ENCODE measurements at places on chromosomes 5 and 9.

DNA sequence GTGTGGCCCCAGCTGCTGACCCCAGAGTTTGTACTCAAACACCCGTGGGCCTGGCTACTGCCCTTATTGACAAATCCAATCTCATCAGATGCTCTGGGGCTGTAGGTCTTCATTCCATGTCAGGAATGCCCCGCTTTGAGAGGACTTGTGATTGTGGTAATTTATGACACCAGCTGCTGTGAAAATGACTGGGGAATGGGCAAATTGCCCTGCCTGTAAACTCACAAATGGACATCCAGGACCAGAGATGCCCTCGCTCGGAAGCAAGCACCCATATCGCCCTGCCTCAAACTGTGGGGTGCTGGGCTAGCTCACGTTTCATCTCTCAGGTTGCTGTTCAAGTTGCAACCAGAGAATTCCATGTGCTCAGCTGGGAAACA is 225.9 kb upstream of the MAP3K1 start:
- DNase-seq = no peak

DNA sequence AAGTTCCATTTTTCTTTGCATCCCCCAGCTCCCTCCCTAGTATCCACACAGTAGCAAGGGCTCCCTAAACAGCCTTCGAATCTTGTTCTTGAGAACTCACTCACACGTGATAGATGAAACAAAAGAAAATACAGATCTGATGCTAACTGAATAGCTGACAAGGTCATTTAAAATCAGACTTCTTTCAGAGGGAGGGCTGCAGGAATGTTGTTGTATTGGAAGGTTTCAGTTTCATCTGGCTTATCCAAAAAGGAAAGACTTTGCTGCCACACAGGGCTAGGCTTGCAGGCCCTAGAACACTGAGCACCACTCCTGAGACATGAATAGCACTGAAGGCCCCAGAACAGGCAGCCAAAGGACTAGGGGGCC is 3.2 kb downstream of the CD180 start:
- no peak for DNase-seq

DNA sequence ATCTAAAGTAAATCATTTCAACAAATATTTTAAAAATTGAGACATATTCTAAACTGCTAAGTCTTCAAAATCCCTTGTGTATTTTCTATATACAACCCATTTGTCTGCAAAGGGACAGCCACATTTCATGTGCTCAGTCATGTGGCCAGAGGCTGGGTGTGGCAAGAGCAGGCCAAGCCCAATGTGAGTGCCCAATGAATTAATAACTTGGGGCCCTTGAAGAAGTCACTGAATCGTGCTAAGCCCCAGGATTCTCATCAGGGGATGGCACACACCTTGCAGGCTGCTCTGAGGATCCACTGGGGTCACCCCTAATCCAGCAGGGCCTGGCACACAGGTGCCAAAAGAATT is 78.2 kb upstream of the SMIM23 start:
- no peak for DNase-seq

DNA sequence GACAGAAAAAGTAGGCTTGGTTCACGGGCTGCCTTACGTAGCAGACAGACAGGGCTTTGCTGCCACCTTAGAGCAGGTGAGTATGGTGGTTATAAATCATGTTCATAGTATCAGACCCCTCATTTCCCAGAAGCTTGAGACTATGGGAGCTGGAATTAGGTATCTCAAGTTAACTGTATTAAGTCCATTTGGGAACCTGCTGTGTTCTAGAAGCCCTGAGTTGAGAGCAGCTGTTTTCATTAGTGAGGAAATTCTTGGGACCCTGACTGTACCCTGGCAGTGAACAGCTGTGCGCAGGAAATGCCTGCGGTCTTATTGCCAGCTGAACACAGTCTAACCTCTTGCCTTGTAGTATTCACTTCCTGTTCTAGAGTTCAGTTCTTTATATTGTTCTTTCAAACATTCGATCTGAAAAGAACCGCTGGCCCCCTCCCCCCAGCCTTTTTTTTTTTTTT is 29.8 kb downstream of the UGCG start:
- no peak for DNase-seq

DNA sequence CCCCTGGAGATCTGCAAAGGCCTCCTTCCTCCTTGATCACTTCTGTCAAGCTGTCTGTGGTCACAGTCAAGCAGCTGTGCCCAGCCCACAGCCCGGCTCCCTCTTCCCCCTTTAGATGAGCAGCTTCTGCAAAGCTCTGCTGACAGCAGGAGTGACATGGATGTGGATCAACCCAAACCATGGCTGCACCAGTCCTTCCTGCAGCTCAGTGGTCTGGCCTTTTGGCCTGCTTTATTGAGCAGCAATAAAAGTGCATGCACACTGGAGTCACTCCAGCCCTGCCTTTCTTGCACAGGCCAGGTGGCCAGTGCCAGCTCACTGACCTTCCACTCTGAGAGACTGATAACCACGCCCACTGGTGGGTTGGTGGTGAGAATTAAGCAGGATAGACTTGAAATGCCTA is 91.3 kb upstream of the OTULINL start:
- DNase-seq = no peak

DNA sequence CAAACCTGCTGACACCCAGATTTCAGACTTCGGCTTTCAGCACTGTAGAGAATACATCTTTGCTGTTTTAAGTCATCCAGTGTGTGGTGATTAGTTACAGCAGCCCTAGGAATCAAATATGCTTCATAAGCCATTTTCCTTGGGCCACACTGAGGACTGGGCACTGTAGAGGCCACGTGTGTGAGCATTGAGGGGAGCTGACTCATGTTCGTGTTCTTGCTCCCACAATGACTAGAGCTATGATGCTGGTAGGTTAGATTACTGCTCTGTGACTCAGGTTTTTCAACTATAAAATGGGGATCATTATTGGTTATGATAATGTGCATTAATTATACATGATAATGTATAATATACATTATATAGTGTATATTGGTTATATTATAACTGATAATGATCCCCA is 96.5 kb upstream of the PALM2AKAP2 start:
- no peak for DNase-seq

- no peak for DNase-seq
Measured at GRCh38 chr5:102792705-102793104, 37.6 kb downstream of the PAM start.

DNA sequence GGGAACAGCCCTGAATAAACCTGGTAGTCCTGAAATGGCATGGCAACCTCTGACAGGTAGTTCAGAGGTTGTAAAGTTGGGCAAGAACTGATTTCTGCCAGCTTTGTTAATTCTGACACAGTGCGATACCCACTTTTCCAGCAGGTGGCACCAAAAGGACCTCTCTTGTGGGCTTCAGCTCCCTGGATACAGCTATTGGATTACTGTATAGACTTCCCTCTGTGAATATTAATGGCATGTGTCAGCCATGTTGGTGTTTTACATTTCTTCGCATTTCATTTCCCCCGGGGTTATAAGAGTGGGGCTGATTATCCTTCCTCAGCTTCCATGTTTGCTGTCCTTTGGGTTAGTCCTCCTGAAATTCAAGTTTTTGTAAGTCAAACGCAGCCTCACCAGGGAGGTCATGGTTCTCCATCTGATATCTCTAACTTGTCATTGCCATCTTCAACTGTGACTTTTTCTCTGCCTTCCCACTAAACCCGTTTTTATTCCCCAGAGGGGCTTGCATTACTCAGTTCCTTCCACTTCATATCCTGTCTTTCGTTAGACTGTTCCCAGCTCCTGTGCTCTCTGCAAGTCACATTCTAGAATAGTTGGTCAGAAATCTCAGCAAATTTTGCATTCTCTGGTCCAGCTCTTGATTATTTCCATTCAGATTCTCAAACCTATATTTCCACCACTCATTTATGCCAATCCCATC is 135.6 kb downstream of the LIFR start:
- no peak for DNase-seq

DNA sequence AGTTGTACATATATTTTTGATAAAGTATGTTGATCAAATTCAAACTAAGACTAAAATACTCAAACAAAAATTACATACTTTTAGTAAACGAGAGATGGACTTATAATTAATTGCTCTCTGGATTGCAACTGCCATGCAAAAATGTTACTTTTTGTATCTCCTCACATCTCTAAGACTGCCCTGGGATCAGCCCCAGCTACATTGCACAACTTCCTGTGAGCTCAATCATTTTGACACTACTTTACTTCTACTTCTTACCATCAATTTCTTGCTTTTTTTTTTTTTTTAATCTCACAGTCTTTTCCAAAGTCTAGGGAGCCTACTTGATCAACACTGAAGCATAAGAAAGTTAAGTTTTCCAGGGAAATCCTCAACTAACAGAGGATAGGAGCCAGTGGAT is 506.0 kb upstream of the CDH10 start:
- DNase-seq = no peak

DNA sequence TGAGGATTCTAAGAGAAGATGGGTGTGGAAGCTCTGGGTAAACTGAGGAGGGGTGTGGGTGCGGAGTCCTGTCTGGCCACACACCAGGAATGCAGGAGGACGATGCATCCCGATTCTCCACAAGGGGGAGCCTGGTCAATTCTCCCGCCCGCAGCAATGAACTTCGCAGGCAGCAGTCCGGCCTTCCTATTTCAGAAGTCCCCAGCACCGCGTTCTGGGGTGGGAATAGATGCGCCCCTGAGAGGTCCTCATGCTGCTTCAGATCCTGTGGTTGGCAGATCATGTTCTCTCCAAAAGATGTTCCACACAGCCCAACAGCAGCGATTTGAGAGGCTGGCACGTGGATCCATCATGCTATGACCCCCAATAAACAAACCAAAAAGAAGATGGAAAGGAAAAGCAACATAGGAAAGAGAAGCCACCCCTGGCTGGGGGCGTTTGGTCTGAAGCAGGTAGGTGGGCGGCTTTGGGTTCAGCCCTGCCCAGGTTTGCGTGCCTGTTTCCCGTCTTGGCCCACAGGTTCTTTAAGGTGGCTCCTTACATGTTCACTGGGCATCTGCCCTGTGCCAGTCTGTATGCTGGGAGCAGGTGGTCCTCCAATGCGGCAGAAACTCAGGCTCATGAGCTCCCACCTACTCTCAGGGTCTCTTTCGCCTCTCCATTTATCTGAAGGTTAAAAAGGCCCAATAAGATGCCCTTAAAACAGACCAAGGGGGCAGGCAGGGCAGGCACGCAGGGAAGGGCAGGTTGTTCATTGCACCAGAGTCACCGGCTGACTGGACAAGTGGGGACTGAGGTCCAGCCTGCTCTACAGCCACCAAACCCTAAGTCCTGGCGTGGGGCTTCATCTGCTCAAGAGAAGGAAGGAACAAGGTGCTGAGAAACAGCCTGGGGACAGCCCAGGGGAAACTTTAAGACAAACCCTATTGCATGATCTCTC is 171.6 kb downstream of the PAX5 start:
- DNase-seq = no peak

DNA sequence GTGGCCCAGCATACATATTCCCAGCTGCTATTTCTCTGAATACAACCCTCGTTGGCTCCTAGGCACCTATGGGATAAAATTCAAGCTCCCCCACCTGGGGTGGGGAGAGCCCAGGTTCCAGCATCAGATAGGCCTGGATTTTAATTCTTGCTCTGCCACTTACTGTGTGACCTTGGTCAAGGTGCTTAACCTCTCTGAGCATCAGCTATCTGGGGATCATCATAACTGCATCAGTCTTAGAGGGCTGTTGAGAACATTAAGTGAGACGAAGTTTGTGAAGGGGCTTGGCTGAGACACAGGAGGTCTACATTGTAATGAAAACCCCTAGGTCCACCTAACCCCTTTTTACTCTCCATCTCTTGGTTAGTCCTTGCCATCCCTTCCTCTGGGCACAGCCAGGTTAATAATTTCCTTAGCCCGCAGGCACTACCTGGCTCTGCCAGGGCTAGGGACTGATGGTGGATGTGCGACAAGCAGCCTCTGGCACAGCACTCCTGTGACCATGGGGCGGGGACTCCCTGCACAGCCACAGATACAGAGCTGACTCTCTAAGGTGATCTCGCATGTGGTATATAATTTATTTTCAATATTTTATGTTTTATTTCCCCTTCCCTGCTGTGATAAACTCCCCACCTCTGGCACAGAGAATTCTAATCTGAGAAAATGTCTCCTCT is 68.7 kb downstream of the CRB2 start:
- DNase-seq = no peak

DNA sequence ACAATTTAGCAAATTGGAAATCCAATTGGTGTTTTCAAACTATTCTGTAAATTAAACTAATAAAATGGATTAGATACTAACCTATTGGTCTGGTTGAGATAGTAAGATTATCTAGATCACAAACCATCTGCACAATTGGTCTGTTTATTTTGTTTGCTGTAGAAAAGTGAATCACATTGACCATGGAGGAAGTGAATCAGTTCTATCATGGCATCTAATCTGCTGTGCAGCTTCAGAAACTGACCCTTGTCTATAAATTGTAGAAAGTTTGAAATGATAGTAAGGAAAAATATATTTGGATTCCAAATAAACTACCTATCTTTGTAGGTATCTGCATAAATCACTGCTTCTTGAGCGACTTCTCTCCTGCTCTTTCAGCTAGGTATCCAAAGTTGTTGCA is 1865.4 kb downstream of the MAT2B start:
- no peak for DNase-seq

- no peak for DNase-seq
Measured at GRCh38 chr5:179668391-179668790, 12.4 kb downstream of the CBY3 start.

GRCh38 chr9:96163712-96164111 is 138.3 kb downstream of the HSD17B3 start:
- DNase-seq = no peak

DNA sequence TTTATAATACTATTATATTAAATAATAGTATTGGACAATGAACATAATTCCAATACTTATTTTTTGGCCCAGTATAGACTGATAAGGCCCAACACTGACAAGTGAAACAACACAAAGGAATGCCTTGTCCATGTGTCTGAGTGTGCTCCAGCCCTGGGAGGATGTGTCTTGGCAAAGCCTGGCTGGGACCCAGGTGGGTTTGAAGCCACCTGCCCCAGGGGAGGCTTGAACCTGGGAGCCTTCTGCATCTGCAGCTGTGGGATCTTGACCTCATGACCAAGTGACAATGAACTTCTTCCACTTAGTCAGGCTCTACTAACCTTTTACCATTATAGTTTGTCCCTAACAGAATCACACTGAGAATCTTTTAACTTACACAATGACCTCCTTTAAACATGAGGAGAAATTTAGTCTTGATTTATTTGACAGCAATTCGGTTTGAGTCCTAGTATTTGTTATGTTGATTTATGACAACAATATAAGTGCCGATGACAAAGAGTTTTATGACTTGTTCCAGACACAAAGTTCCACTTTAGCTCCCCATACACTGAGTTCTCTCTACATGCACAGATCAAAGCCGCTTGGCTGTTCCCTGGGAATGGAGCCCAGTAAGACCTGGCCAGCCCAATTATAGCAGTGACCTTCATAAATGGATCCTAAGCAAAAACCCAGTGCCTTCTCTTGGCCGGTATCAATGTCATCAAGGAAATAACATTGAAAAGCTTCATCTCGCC is 294.5 kb downstream of the CTNND2 start:
- DNase-seq = no peak

DNA sequence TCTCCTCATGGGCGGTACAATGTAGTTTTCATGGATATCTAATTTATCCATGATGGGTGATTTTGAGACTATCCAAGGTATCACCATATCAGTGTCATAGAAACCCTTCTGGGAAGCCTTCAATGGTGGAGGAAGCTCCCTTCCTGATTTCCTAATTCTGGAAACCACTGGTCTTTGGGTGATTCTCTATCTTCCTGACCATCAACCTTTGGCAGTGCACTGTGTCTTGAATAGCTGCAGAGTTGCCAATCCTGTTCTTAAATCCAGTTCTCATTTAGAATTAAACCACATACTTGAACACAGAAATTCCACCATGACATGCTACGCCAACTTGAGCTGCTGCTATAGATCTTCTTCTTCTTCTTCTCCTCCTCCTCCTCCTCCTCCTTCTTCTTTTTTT is 161.7 kb upstream of the KLF9 start:
- no peak for DNase-seq

- no peak for DNase-seq
Measured at GRCh38 chr9:28064241-28064815, 491.0 kb upstream of the C9orf72 start.

Data from cortex of kidney (tissue), 1 donor.